ENCODE measurements at places on chromosomes 13 and 19.

GRCh38 chr13:111269508-111269907, 50.9 kb upstream of the TEX29 start:
- no peak for DNase-seq

GRCh38 chr13:53873558-53873957, 844.9 kb downstream of the OLFM4 start:
- no peak for DNase-seq

GRCh38 chr19:55692681-55693081, 17.7 kb downstream of the EPN1 start:
- DNase-seq: no peak

DNA sequence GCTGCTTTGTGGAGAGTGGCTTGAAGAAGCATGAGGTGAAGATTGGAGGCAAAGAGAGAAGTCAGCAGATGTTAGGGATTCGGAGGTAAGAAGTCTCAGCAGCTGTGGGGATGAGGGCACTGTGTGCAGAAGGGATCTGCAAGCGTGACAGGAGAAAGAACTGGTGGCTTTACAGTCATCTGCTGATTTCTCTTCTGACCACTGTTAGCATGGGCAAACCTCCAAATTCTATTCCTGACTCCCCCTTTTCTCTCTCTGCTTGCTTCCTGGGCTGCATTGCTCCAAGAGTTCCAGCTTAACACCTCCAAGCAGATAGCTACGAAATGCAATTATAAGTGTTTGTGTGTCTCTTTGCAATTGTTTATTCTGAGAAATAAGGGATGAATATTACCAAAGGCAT, 159.6 kb downstream of the GGACT start:
- DNase-seq: no peak

DNA sequence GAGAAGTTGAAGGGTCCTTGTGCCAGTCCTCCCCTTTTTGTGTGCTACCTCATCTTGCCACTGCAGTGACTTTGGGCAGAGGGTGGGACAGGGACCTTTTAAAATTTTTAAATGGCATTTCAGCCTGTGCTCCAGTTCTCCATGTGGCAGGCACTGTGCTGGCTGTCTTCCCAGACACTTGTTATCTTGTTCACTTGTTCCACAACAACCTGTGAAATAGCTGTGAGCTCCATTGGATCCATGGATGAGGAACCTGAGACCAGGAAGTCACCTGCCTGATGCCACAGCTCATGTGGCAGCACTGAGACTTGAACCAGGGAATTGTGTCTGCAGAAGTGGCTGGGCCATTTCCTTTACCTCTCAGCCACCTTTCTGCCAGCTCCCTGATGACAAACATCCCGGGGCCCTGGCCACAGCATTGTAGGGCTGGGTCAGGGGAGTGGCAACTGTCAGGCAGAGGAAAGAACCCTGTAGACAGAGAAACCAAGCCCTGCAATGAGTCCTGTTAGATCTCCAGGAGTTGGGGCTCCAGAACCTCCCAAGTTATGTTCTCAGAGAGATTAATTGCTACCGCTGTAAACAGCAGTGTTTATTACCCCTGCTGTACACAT, 6.4 kb downstream of the EGLN2 start:
- no peak for DNase-seq

DNA sequence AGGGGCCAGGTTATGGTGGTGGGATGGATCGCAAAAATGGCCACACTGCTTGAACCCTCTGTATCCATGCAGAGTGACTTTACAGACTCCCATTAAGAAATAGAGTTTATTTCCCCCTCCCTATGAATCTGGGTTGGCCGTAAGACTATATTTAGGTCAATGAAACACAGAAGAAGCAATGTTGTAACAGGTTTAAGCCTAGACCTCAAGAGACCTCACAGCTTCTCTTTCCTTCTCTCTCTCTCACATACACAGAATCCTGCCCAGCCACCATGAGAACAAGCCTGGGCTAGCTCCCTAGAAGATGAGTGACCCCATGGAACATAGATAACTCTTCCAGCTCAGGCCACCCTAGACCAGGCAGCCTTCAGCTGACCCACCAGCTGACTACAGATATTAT, 21.0 kb upstream of the FBL start:
- no peak for DNase-seq

DNA sequence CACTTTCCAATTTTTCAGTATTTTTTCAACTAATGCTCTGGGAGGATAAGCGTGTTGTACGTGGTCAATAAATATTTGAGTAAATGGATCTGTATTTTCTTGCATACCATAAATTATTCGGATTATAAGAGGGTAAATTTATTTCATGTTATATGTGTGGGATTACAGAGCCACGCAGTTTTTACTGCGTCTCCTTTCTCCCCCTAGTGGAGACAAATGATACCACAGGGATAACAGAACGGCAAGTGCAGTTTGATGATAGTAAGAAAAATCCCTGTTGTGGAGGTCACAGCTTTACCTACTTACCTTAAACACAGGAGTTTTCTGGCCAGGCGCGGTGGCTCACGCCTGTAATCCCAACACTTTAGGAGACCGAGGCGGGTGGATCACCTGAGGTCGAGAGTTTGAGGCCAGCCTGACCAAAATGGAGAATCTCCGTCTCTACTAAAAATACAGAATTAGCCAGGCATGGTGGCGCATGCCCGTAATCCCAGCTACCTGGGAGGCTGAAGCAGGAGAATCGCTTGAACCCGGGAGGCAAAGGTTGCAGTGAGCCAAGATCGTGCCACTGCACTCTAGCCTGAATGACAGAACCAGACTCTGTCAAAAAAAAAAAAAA, 16.8 kb downstream of the MBD3L2B start:
- DNase-seq: no peak

DNA sequence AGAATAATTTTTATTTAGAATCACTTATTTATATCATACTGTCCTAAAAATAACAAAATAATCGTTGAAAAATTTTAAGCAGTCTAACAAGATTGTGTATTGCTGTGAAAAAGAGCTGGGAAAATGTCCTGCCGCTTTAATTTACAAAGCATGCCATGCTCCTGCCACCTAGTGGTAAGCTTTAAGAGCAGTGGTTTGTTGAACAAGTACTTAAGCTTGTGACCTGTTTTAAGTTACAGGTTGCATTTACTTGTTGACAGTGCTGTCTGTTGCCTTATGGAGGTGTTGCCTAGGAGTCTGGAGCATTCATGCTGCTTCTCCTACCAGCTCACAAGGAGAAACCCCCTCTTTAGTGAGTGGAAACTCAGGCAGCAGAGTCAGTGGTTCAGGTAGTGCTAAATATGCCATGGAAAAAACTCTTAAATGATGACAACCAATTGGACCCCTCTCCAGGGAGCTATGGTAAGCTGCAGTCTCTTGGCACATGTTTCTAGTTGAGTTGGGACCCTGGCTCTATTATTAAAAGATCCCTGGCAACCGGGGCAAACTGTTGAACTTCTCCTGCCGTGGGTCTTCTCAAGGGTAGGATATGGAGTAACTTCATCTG, 68.4 kb downstream of the SPATA13 start:
- DNase-seq: peak; percentile 37

- DNase-seq: peak; percentile 74
Observed at GRCh38 chr13:97109841-97110492, 112.2 kb upstream of the MBNL2 start.

GRCh38 chr13:21060338-21061028, 903 bp downstream of the LATS2 start:
- no peak for DNase-seq

DNA sequence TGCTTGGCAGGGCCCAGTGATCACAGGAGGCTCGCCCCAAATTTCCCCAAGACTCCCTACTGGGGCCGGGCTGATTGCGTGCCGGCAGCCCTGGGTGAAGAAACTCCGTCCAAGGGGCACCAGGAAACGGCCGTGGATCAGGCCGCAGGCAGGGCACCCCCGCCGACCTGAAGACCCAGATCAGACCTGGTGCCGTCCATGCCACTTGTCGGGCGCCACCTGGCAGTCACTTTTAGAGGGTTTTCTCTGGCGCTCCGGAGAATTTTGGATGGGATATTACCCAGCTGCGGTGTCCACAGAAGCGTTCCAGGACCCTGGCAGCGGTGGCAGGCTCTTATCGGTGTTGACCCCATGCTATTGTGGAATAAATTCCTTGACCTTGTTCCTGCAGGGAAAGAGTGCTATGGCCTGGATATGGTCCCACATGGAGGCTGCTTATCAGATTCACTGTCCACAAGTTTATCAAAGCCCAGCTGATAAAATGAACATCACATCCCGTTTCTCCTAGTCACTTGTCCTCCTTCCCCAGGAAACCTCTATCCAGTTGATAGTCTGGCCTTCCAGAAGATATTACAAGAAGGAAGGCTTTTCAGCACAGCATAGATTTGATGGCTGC, 38.2 kb downstream of the IGFL2 start:
- DNase-seq: no peak

GRCh38 chr13:50161052-50161451, 145.8 kb downstream of the KCNRG start:
- DNase-seq: no peak

Measured in neuronal stem cell (in vitro differentiated cells).